NCI-H524 (cell line): ENCODE measurements at places on chromosomes 13 and 19.
A peak's percentile ranks its signal among the peaks of the same experiment; 100 is the strongest.

- DNase-seq: no peak
Observed at GRCh38 chr19:29193155-29193554, 19.8 kb downstream of the UQCRFS1 start.

DNA sequence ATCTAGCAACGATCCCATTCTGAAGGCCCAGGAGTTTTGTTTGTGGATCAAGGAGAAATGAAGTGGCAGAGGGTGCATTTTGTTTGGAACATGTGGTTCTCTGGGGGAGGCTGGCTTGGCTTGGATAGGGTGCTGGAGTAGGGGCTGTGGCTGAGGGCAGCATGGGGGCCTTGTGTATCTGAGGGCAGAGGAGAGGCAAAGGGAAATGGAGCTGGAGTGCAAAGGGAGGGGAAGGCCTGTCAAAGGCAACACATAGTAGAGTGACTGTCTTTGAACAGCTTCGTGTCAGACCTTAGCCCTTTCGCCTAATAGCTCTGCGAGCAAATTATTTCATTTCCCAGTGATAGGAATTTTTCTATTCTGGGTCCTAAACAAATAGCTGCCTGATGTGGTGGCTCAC lies 187.2 kb downstream of the KCNRG start:
- DNase-seq: no peak

DNA sequence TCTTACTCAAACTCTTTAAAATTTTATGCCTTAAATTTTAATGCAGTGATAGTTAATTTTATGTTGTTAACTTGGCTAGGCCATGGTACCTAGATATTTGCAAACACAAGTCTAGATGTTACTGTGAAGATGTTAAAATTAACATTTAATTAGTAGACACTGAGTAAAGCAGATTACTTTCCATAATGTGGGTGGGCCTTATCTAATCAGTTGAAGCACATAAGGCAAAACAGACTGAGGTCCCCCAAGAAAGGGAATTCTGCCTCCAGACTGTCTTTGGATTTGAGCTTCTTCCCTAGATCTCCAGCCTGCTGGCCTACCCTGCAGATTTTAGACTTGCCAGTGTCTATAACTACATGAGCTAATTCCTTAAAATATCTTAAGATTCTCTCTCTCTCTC lies 294.0 kb downstream of the ENOX1 start:
- no peak for DNase-seq

DNA sequence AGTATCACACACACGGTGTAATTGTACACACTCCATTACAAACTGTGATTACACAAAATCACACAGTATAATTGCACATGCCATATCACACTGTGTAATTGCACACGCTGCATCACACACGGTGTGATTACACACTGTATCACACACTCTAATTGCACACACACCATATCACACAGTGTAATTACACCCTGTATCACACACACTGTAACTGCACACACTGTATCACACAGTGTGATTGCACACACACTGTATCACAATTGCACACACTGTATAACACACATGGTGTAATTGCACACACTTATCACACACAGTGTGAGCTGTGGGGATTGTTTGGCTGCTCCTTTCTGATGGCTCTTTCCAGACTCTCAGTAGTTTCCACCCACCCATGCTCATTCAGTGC lies 162.6 kb upstream of the SGCG start:
- DNase-seq: no peak

GRCh38 chr19:1453525-1454364 lies 3.8 kb downstream of the APC2 start:
- no peak for DNase-seq

GRCh38 chr19:38055655-38056521 lies 148.9 kb downstream of the SIPA1L3 start:
- peak; percentile 71 for DNase-seq

GRCh38 chr13:29537736-29538651 lies 57.5 kb downstream of the SLC7A1 start:
- DNase-seq: no peak

DNA sequence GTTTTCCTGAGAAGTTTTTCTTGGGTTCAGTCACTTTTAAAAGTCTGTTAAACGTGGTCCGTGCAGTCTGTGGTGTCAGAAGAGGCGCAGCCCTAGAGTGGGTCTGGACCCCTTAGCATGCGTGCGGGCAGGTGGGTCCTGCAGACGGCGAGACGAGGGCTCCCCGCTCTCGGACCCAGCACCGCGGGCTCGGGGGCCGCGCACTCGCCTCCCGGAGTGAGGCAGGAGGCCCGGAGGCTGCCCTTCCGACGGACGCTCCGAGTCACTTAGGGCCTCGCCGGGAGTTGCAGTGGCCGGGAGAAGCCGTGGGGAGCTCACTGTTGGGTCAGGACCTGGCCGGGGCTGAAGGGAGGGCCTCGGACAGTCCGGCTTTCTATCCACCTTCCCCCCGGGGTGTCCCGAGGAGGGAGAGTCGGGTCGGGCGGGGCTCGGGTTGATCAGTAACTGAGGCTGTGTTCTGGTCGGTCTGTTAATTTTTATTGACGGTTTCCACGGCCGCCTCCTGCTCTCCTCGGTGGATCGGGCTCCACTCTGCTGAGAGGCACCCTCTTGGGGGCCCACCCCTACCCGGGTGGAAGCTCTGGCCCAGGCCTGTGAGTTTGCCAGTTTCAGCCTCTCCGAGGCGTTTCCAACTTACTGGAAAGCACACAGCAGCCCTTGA lies 1.3 kb downstream of the PTBP1 start:
- DNase-seq: no peak

GRCh38 chr13:29954082-29955028 lies 103.9 kb upstream of the UBL3 start:
- DNase-seq: no peak

- no peak for DNase-seq
Observed at GRCh38 chr19:55228015-55228391, 560 bp downstream of the TMEM86B start.

DNA sequence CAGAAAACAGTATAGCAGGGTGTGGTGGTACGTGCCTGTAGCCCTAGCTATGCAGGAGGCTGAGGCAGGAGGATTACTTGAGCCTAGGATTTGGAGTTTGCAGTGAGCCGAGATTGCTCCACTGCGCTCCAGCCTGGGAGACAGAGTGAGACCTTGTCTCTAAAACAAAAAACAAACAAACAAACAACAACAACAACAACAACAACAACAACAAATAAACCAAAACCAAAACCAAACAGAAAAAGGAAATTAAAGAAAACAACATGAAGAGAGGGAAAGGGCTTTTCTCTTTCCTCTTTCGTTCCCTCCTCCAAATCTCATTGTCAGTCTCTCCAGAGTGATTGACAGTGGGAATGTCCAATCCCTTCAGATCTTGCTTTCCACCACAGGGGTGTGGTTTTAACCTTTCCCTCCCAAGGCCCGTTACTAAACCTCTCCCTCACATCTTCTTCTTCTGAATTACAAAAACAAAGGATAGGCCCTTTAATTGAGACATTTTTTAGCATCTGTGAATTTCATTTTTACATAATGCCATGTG lies 341.2 kb downstream of the HS6ST3 start:
- no peak for DNase-seq

DNA sequence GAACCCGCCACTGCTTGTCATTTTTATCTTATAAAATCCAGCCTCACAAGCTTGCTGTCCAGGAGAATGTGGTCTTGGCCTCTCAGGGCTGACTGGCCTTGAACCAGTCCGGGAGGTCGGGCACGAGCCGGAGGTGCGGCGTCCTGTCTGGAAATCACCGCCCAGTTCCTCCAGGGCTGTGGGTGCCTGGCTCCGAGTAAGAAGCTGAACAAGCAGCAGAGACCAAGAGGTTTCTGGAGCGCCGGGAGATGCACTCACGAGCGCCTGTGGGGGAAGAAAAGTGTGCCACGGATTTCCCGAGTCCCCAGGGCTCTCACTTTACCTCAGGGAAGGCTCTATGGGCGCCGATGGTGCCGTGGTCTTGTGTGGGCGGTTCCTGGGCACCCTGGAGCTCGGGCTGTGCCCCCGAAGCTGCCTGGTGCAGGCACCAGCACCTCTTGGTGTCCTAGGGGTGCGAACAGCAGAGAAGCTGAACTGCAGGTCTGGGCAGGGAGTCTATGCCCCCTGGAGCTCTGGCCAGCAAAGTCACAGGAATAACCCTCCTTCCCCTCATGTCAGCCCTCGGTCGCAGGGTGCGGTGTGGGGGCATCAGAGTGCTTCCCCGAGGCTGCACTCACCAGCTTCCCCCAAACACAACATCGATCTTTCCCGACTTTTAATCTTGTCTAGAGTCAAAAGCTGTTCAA lies 50.0 kb downstream of the GAS6 start:
- no peak for DNase-seq

GRCh38 chr13:90272356-90272755 lies 1075.1 kb upstream of the MIR17HG start:
- no peak for DNase-seq

DNA sequence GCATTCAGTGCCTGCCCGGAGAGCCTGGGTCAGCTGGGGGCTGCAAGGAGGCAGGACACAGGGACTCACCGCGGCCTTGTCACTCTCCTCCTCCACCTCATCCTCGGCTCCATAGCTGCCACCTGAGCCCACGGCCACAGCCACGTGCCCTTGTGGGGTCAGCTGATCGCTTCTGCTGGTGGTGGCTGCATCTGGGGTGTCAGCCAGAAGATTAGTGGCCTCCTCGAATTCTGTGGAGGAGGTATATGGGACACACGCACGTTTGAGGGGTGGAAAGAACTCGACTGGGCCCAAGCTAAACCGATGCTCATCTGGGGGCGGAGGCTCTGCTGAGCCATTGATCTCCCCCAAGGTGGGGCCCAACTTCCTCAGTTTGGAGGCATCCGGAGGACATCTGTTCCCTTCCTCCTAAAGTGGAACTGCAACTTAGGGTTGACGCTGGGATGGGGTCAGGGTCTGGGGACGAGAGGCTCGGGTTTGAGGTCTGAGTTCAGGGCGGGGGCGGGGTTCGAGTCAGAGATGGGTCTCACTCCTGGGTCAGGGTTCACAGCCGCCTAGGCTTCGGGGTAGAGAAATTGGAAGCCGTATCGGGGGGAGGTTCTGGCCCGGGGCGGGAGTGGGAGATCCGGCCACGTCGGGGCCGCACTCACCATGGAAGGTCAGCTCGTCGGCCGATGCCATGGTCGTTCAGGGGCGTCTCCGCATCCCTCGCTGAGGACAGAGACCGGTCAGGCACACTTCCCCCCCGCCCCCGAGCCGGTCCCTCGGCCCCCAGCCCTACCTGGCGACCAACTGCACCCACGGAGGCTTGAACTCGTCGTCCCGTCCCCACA lies 493 bp downstream of the YIPF2 start:
- no peak for DNase-seq

- no peak for DNase-seq
Observed at GRCh38 chr19:42394751-42395150, 4.7 kb upstream of the CNFN start.

- DNase-seq: peak; percentile 19
Observed at GRCh38 chr19:34336781-34337271, 28.2 kb upstream of the GPI start.

- no peak for DNase-seq
Observed at GRCh38 chr19:41478171-41478570, 35.2 kb downstream of the ERICH4 start.

GRCh38 chr13:50537029-50537428 lies 306.5 kb downstream of the DLEU7 start:
- DNase-seq: no peak

- DNase-seq: no peak
Observed at GRCh38 chr13:49452725-49453457, 8.8 kb downstream of the SETDB2 start.

DNA sequence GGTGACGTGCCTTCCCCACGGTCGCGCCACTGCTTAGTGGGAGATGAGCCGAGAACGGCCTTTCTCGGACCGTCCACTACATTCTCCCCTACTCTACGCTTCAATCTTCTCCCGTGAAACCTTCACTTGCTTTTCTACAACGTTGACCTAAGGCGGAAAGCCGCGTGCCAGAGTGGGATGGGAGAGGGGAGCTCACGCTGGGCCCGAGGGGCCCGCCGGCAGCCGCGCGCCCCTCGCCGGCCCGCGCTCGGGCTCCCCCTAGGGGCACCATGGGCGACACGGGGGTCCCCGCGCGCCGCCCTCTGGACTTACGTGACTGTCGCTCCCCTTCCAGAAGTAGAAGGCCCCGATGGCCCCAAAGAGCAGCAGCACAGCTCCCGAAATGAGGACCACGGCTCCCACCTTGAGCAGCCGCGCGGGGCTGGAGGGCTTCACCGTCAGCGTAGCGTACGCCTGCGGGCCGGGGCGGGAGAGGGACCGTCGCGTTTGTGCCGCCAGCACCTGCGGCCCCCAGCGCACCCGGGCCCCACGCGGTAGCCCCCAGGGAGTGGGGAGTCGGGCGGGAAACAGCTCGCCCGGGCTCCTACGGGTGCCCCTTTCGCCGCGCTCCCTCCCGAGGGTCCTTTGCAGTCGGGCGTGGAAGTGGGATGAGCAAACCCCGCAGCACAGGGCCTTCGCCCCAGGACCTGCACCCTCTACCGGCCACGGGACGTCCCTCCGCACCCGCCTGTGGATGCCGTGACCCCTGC lies 727 bp downstream of the CNMD start:
- DNase-seq: no peak

DNA sequence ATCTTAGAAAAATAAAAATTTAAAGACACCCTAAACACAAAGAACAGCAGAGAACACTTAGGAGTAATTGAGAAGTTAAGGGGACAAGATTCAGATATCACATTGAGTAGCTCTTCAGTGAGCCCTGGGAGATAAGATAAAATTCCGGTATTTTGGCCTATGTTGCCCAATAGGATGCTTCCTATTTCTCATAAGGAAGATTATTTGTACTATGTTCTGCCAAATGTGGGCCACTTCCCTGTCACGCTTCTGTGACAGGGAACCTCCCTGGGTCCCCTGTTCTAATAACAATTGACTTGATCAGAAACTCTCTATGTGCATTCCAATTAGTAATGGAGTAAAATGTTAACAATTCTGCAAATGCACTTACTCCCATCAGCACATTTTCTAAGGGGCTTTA lies 310.7 kb downstream of the MYO16 start:
- no peak for DNase-seq

DNA sequence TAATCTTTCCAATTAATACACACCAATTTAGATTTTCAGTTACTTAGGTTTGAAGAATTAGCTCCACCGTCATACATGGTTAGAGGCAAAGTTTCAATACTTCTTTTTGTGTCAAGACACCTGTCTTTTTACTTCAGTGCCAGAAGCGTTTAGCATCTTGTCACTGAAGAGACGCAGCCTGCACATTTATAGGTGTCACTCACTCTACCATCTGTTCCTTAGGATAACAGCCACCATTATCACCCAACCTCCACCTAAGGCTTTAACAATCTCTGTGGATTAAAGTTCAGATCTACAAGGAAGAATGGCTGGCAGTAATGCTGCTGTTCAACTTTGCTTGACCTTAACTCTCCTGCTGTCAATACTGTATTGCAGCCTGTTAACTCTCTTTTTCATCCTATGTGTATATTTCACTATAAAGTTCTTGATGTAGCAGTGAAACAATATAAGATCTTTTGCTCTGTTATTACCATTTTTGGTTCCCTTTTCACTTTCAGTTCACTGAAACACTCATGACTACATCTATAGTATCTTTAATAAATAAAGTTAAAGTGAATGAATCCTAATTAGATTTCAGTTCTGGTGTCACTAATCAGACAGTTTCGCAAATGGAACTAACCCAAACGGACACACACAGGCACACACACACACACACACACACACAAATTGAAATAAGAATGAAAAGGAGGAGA lies 435.6 kb downstream of the PCDH9 start:
- peak; percentile 97 for DNase-seq

GRCh38 chr13:54742984-54743383 lies 1714.4 kb downstream of the OLFM4 start:
- DNase-seq: no peak

GRCh38 chr19:42443944-42444398 lies 1.2 kb upstream of the CXCL17 start:
- DNase-seq: no peak
